ENCODE measurements at places on chromosomes 5 and 9.

DNA sequence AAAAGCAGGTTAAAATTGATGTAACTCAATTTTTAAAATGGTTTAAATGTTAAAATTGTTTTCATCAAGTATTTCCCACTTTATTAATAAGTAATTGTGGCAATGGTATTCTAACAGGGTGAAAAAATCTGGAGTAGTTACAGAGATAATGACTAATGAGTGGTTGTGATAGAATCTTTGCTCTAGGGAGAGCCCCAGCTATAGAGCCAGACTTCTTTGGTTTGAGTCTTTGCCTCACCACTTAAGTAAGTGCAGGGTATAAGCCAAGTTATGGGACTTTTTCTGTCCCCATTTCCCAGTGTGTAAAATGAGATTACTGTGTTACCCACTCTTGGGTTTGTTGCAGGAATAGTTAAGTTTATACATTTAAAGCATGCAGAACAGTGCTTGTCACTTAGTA, 158.1 kb downstream of the FER start:
- no peak for DNase-seq

GRCh38 chr9:108534741-108535140, 321.0 kb downstream of the ACTL7B start:
- no peak for DNase-seq

- DNase-seq, result peak; percentile 37
Observed at GRCh38 chr9:69121155-69122081, 52.7 kb upstream of the TJP2 start.

- DNase-seq, result no peak
Observed at GRCh38 chr9:137580209-137580953, 1.7 kb upstream of the DPH7 start.

DNA sequence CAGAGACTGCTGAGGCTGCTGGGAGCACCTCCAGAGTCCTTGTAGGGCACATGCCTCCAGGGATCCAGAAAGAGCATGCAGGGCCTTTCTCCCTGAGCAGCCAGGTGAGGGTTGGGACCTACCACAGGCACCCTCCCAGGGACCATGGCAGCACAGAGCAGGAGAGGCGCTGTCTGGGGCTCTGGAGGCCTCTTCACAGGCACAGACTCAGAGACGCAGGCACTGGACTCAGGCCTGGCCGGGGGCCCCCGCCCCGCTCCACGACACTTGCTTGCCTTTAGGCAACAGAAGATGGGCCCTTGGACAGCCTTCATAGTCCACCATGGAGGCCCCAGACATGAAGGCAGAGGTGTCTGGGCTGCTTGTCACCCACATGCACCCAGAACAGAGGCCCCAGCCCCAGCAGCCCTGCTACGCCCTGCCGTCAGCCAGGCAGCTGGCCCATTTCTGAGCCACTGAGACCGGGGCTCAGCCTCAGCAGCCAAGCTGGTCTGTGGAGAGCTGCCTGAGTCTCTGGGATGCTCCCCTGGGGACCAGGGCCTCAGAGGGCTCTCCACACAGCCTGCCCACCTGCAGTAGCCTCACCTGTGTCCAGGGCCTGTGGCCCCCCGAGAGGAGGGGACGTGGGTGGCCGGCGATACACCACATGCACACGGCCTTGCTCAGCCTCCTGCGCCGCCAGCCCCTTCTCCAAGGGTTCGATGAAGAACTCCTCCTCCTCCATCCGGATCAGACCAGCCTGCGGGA, 72.8 kb downstream of the ADAMTS2 start:
- peak; percentile 66 for DNase-seq

- DNase-seq, result no peak
Observed at GRCh38 chr5:129747572-129748407, at the start of gene MINAR2. Gene MINAR2, plus strand, starts transcription at chr5:129748094. Its CDS starts 97 bp downstream, at chr5:129748191.

DNA sequence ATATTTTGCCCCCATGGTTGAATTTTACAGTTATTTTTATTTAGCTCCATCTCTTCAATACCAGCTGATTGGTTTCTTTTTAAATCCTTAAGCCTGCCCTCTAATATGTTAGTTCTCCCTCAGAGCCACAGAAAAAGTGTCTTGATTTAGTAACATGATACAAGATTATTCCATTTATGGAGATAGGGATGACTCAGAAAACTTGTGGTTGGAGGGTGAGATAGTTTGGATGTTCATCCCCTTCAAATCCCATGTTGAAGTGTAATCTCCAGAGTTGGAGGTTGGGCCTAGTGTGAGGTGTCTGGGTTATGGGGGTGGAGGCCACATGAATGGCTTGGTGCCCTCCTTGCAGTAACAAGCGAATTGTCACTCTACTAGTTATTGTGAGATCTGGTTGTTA, 115.7 kb downstream of the FBXO38 start:
- DNase-seq, result no peak

Data from right cardiac atrium (tissue), 5 donors.